Activated T-helper 1 cell treated with anti-CD3 and anti-CD28 coated beads, Interleukin-2, amount 50 U/mL, for 16 hours (primary cell): ENCODE measurements at places on chromosomes 3 and 15.

GRCh38 chr3:53287131-53287629 lies 31.4 kb upstream of the TKT start:
- no peak for DNase-seq

GRCh38 chr15:73677146-73677607 lies 7.0 kb upstream of the CD276 start:
- peak; percentile 6 for DNase-seq

DNA sequence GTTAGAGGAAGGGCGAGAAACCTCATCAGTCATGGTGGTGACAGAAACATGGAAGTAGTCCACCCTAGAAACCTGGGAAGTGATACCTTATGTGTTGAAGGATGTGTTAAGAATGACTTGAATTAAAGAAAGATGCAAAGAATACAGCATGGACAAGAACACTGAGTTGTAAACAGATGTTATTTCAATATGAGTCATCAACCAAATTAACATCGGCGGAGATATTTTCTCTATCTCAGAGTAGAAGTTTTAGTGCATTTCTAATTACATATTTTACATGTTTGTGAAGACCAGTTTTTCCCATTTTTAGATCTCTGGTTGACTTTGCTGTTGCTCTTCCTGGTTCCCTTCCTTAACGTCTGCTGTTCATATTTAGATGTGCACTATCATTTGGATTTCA lies 268.8 kb upstream of the TBL1XR1 start:
- no peak for DNase-seq

GRCh38 chr3:118942671-118943070 lies 92.0 kb downstream of the IGSF11 start:
- DNase-seq, result no peak

DNA sequence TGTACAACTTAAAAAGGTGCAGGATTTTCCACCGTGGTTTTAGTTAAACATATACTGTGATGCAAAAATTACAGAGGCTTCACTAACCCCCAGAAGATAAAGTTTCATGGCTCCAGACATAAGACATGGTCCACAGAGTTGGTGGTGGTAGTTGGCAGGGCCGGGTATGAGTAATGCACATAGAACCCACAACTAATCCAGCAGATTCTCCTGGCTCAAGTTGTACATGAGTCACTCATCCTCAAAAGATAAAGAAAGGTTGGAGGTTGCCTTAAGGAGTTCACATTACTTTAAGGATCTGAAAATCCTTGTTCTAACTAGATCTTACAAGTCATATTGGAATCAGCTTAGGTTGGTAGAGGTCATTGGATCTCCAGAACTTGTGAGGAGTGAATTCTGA lies 98.3 kb upstream of the ZBTB20 start:
- no peak for DNase-seq

DNA sequence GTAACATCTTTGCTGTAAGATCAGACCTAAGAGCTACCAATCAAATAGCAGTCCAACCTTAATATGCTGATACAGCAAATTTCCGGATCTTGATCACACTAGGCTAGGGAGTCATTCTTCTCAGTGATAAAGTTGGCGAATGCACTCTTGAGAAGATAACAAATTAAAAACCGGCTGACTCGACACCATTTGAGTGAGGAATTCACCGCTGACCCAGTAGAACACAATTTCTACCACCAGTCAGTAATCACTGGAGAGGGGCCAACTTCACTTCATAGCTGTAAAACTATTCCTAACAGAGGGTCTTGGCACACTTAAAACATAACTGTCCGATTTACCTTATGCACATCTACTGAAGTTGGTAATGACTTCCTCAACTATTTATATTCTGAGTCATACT lies 47.2 kb downstream of the MEIS2 start:
- DNase-seq, result no peak
